Erythroblast (primary cell): ENCODE measurements at places on chromosomes 12 and 14.

GRCh38 chr12:78683031-78683430, 181.5 kb upstream of the SYT1 start:
- peak; percentile 2 for DNase-seq

DNA sequence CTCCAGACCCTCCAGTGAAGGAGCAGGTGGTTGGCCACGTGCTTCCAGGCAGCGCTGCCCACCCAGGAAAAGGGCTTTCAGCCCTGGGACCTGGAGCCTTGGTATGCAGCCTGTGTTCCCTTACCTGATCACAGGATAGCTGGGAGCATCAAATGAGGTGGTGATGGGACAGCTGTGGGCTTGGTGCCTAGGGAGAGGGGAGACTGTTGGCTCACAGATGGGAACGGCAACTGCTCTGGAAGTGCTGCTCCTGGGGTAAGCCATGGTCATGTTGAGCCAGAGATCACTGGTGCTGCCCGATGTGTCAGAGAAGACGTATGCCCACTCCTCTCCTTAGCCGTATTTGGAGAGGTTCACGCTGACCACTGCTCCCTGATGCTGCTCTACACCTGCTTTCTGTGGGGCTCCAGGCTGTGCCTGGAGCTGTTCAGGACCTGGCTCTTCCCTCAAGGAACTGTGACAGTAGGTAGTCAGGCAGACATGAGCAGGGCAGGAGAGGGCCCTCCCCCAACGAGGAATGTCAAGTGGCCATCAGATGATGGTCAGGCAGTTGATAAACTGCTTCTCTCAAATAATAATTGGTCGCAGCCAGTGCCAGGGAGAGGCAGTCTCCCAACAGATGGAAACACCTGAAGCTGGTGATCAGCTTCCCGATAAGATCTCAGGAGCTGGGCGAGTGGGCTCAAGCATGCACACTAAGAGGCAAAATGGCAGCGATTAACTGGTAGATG, 2.8 kb upstream of the CYP46A1 start:
- DNase-seq = no peak

GRCh38 chr12:26573225-26573909, 259.6 kb downstream of the ITPR2 start:
- no peak for DNase-seq

- DNase-seq = no peak
Observed at GRCh38 chr12:26172013-26172412, 23.4 kb upstream of the SSPN start.

DNA sequence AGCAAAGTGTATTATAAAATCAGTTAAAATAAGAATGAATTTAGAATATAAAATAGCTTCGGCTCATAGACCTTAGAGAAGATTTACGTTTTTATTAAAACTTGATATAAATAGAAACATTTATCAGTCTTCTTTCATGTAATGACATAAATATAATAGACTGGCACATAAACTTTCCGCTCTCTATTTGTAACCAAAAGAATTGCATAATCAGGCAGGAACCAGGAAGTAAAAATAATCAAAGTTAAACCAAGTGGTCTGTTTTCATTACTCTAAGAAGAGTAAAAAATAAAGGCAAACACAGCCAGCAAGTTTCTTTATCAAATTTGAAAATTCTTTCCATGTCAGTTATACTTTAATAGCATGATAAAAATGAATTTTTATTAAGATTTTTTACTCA, 46.3 kb upstream of the ATP2A2 start:
- no peak for DNase-seq

DNA sequence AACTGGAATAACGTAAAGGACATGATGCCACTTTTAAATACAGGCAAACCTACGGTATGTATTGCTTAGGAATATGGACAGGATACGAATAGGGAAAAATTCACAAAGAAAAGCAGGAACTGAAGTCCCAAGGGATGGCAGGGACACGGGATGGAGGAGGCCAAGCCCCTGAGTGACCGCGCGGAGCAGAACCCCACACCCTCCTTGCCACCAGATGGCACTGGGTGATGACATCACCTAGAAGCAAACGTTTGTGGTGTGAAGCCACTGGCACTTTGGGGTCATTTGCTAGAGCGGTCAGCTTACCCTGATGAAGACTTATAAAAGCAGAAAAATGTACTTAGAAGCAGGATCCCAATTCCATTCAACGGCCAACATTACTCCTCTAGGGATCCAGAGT, 9.4 kb downstream of the DHX37 start:
- no peak for DNase-seq

DNA sequence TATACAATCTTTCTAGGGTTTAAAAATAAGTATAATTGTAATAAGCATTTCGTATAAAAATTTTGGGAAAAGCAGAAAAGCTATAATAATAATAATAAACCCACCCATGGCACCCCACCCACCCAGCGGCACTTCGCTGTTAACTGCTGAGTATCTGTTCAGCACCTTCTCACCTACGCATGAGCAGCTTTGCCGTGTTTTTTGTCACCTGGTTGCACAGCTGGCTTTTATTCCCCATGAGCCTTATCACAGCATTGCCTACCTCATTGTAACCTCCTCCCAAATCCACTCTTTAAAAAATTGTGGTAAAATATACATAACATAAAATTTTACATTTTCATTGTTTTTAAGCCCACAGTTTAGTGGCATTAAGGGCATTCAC, 34.7 kb downstream of the CYP46A1 start:
- no peak for DNase-seq

DNA sequence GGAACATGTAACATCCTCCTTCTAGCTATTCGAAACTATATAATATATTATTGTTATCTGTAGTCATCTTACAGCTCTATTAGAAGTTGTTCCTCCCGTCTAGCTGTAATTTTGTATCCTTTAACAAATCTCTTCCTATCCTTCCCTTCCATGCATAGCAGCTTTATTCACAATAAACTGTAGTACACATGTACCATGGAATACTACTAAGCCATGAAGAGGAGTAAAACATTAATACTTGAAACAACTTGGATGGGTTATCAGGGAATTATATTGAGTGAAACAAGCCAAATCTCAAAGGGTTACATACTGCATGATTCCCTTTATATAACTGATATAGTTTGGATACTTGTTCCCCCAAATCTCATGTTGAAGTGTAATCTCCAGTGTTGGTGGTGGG, 33.9 kb upstream of the STK38L start:
- DNase-seq = no peak
